ENCODE measurements at places on chromosomes 12 and 14. TPM values are rescaled to one million over a fixed set of nuclear protein-coding genes. Genes with fewer than 3 reads are reported as not detected.

The GATC gene
- 26.2 TPM for total RNA-seq

The TAC3 gene
- 21.2 TPM for total RNA-seq

The CIROP gene
- not detected for total RNA-seq

The GAS2L3 gene
- 60.9 TPM for total RNA-seq

The HCAR1 gene
- total RNA-seq: 1.6 TPM

The TMPO gene
- 220 TPM for total RNA-seq

The ARID4A gene
- total RNA-seq: 39.5 TPM

The SMIM41 gene
- 3.4 TPM for total RNA-seq

The INSM2 gene
- 0.11 TPM for total RNA-seq

The ACACB gene
- 34.5 TPM for total RNA-seq

The LPAR5 gene
- total RNA-seq: 1.7 TPM

The MYL6 gene
- total RNA-seq: 2,133 TPM

The TAS2R19 gene
- 24.5 TPM for total RNA-seq

The ACOT4 gene
- total RNA-seq: 1.6 TPM

The FIGNL2 gene
- 0.53 TPM for total RNA-seq

The RAB15 gene
- 11.4 TPM for total RNA-seq

The TAS2R10 gene
- 7.8 TPM for total RNA-seq

The MAP3K9 gene
- 2.7 TPM for total RNA-seq

The TAMALIN gene
- total RNA-seq: 13.0 TPM
